Stimulated activated CD8-positive, alpha-beta memory T cell treated with anti-CD3 and anti-CD28 coated beads, Interleukin-7, amount 100 ng/mL, for 1 hour (primary cell): ENCODE measurements at places on chromosomes 11 and 22.

DNA sequence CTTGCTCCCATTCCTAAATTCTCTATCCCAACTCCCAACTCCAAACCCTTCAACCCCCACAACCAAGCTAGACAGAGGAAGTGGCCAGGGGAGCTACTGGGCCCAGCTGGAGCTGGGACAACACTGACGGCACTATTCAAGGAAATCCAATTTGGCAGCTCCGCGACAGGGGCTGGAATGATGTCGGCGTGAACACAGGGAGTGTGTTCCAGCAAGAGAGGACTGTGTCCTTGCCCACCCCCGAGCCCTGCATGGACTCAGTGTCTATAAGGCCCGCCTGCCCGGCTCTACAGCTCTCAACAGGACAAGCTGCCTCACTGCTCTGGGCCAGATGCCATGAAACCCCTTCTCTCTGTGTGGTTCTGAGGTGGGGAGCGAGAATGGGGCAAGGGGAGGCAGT lies 11.3 kb downstream of the PCSK7 start:
- no peak for DNase-seq

DNA sequence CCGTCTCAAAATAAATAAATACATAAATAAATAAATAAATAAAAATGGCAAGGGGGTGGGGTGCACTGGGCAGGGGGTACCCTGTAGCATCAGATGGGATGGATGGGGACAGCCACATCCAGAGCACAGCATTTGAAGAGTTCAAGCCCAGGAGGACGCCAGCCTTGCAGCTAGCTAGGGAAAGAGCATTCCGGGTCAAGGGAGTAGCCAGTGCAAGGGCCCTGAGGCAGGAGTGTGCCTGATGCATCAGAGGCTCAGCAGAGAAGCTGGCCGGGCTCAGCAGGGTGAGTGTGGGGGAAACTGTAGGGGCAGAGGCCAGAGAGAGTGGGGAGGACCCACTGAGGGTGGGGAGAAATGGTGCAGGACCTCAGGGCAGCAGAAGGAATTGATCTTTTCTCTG lies 23.7 kb upstream of the CCND1 start:
- no peak for DNase-seq

- no peak for DNase-seq
These were observed 323.7 kb downstream of the BRD1 start for GRCh38 chr22:49503896-49504521.

GRCh38 chr22:46149512-46150033 lies 753 bp upstream of the PPARA start:
- DNase-seq: no peak

DNA sequence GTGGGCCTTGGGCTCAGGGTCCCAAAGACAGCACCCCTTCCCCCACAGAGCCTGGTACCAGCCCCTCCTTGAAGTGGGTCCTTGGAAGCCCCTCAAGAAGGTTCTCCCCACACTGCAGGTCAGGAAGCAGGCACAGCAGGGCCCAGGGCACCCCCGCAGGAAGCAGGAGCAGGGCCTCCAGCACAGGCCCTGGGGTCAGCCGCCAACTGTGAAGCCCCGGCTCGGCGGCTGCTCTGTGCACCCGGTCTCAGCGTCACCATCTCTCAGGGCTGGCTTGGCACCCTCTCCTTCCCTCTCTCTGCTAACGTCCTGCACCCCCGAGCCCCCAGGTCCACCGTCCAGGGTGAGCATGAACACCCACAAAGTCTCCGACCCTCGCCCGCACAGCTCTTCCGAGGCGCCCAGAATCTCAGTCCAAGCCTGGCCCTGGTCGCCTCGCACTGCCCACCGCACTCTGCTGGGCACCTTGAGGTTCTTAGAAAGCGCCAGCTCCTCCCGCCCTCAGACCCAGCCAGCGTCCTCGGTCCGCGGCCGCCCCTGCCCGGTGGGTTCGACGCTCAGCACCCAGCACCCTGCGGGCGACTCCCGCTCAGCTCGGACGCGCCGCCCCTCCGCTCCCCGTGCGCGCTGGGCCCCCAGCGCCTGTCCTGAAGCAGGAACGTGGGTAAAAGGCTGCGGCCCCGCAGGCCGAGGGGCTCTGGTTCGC lies 1.4 kb upstream of the SIGIRR start:
- DNase-seq: no peak

DNA sequence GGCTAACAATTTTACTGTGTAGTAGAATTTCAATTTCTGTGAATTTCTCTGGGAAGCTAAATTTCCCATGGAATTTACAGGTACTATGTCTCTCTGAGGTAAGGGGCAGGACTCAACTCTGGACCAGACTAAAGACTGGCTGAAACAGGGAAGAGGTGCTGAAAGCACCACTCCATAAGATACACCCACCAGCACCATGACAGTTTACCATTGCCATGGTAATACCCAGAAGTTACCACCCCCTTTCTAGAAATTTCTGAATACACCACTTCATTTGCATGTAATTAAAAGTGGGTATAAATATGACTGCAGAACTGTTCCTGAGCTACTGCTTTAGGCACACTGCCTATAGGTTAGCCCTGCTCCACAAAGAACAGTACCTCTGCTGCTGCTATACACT lies 274.1 kb downstream of the TTC28 start:
- DNase-seq: no peak

- no peak for DNase-seq
These were observed 1365.4 kb upstream of the RAG2 start for GRCh38 chr11:37963440-37963839.

DNA sequence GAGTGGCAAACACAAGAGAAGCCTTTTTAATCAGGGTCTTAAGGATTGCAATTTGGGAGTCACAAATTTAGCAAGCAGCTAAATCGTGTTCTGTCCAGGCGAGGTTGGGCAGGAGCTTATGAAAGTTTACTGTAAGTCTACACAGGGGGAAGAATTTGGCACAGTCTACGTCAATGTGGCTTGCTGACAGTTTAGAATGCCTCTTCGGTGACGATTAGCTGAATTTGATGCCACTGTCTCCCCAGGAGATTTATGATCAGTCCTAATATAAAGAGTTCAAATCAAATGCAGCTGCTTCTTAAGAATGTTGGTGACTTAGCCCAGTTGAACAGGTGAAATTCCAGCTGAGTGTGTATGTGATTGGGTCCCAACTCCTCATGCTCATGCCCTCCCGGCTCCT lies 114.1 kb upstream of the CLPB start:
- DNase-seq: no peak

- DNase-seq: no peak
These were observed 327.7 kb downstream of the TENM4 start for GRCh38 chr11:79113054-79113690.

GRCh38 chr11:128903248-128904061 lies 12.3 kb downstream of the KCNJ5 start:
- no peak for DNase-seq

GRCh38 chr11:71064183-71064582 lies 188.2 kb downstream of the SHANK2 start:
- no peak for DNase-seq
